ENCODE measurements at places on chromosomes 2 and 18. TPM values are rescaled to one million over a fixed set of nuclear protein-coding genes. Genes with fewer than 3 reads are reported as not detected.

MYL12A gene
- 750 TPM for total RNA-seq

GRCh38 chr2:130160131-130160530, 15.2 kb upstream of the CCDC74B start:
- DNase-seq: no peak

- no peak for DNase-seq
Measured at GRCh38 chr18:21805771-21806366, 65.3 kb downstream of the MIB1 start.

- no peak for DNase-seq
Measured at GRCh38 chr18:79748321-79749180, 49.2 kb upstream of the KCNG2 start.

GRCh38 chr2:213067888-213068287, 83.5 kb downstream of the IKZF2 start:
- DNase-seq: no peak

SLC19A3 gene
- 1.6 TPM for total RNA-seq

NAT8 gene
- total RNA-seq: not detected

PFN4 gene
- total RNA-seq: not detected

ABHD1 gene
- not detected for total RNA-seq

FAM161A gene
- total RNA-seq: 7.2 TPM

DNA sequence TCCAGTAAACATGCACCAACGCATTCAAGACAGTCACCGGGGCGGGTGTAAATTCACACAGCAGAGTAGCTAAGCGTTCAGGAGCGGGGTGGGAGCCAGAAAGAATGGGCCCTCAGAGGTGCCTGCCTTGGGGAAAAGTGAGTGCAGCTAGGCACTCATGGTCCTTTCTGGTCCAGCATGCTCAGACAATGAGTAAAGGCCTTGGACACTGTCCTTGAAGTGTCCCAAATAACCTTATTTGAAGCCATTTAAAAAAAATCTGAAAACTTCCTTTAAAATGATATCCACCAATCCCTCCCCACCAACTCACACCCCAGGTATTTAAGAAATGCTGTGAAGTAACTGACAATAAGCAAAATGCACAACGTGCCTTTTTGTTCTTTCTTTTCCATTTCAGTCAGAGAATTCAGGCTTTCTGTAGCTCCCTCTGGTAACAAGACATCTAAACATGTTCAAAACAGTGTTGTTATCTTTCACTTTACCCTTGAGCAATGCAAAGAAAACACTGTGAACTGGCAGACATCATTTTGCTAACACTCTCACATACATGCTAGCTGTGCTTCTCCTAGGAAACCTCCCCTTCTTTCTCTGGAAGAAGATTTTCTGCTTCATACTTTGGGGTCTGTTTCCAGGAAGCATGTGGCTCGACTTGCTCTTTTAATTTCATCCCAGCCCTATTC, 445.1 kb upstream of the SPRED2 start:
- peak; percentile 41 for DNase-seq

Data from MG63 (cell line).